ENCODE measurements at places on chromosomes 11 and 22. TPM values are rescaled to one million over a fixed set of nuclear protein-coding genes. Genes with fewer than 3 reads are reported as not detected.

GRCh38 chr11:103923451-103923931 lies 112.9 kb upstream of the DDI1 start:
- H3K4me1 ChIP-seq = peaks cover 10% of the 10 kb centered on the region
- H3K36me3 ChIP-seq = no peaks in the 10 kb centered on the region
- no peak overlapping the region for H3K27ac ChIP-seq
- H3K4me3 ChIP-seq = no peak overlapping the region
- no peaks in the 10 kb centered on the region for H3K27me3 ChIP-seq
- no peak for DNase-seq

The MFNG gene
- polyA plus RNA-seq = 5.8 TPM

The NLRP10 gene
- polyA plus RNA-seq = 19.1 TPM

The SLC1A2 gene
- 0.04 TPM for polyA plus RNA-seq

GRCh38 chr11:114110952-114111947 lies 51.7 kb downstream of the ZBTB16 start:
- DNase-seq = no peak
- H3K27ac ChIP-seq = no peak overlapping the region
- no peaks in the 10 kb centered on the region for H3K36me3 ChIP-seq
- peaks cover 29% of the 10 kb centered on the region for H3K27me3 ChIP-seq
- H3K4me1 ChIP-seq = no peaks in the 10 kb centered on the region

- H3K27ac ChIP-seq = no peak overlapping the region
- H3K27me3 ChIP-seq = no peaks in the 10 kb centered on the region
- no peak for DNase-seq
- H3K4me1 ChIP-seq = no peaks in the 10 kb centered on the region
- H3K36me3 ChIP-seq = no peaks in the 10 kb centered on the region
- H3K4me3 ChIP-seq = no peak overlapping the region
Measured at GRCh38 chr11:100991541-100991940, 138.1 kb downstream of the PGR start.

All from keratinocyte (primary cell).